ENCODE measurements at places on chromosomes 2 and 18.

- no peak for DNase-seq
These were observed 134.2 kb downstream of the CDCA7 start for GRCh38 chr2:173488861-173489260.

DNA sequence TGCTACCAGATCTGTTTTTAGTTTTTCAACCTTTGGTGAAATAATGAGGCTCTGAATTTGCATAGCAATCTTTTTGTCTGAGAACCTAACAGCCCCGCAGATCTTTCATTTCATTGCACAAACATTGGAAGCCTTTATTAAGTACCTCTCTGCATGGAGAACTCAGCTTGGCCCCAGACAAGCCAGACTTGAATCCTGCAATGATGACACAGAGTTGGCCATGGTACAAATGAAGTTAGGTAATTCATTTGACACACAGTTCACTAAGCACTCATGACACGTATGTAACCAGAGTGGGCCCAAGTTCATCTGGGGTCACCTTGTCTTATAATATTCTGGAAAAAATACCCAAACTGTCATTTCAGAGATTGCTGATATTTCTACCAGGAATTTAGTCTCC is 439.1 kb upstream of the ID2 start:
- no peak for DNase-seq

- DNase-seq, result no peak
These were observed 58.3 kb downstream of the NPAS2 start for GRCh38 chr2:100878000-100878791.

- no peak for DNase-seq
These were observed 6.8 kb downstream of the TMEM87B start for GRCh38 chr2:112061840-112062239.

- DNase-seq, result no peak
These were observed 1616.8 kb upstream of the ACVR2A start for GRCh38 chr2:146228020-146228393.

DNA sequence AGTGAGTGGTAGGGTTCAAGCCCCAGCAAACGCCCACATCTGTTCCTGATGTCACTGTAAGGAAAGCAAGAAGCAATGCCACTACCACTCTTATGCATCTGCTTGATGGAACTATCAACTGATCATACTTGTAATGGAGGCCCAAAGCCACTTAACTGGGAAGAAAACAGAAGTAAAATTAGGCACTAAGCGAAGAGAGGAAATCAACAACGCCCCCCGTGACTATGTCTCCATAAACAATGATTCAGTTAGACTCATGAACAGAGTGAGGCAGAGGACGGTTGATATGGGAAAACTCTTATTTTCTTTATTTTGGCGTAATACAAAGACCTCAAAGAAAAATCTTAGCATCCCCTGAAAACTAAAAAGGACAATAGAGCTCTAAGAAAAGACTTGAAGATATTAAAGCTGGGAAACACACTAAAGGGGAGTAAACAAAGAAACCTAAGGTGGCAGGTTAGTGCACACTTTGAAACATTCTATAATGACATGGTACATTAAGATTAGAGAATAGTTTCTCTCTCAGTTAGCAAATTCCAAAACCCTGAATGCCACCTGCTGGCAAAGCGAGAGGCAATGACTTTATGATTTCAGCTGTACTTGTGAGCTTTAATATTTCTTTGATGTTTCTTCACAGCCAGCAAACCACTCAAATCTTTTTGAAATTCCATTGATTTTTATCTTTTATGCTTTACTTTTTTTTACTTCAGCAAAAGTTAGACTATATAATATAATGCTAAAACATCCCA is 86.5 kb downstream of the LRP2 start:
- DNase-seq, result peak; percentile 30

DNA sequence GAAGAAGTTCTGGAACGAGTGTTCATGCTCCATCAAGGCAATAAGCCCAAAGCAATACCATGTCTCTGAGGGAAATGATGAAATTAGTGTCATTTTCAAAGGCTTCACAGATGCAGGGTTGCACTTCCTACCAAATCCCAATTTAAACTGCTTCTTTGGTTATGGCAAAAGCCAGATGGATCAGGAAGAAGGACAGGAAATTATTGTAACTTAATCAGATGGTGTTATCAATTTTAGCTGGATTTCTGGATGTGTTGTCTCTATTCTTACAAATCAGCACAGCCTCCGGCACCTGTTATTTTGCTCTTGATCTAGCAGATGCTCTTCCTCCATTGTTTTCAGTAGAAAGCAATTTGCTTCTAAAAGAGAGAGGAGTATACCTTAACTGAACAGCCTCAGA is 693.4 kb downstream of the SOCS6 start:
- no peak for DNase-seq

DNA sequence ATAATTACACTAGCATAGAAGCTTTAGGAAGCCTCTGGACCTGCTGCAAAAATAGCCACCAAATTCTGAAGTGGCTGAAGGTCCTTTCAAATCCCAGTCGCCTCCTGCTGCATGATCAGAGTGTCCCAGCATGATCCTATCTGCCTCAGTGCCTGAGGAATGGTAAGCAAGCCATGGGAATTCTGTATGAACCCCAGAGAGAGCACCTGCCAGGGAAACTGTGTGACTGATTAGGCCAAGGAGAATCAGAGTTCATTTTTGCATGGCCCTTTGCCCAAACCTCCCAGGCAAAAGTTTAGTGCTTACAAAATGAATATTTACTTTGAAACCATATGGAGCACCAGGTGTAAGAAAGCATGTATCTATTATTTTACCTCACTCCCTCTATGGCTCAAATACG is 221.4 kb downstream of the ARL4C start:
- no peak for DNase-seq

DNA sequence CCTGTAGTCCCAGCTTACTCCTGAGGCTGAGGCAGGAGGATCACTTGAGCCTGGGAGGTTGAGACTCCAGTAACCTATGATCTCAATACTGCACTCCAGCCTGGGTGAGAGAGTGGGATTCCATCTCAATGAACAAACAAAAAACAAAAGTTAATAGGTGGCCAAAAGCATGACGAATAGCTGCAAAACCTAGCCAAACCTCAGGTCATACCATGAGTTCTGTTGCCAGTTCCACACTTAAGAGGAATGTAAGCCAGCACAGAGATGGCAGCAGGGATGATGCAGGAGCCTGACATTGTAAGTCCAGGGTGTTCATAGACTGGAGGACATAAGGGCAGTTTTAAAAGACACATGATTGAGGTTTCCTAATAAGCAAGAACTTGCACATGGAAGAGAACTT is 55.3 kb upstream of the RMDN2 start:
- DNase-seq, result no peak

GRCh38 chr2:196617430-196617829 is 22.1 kb upstream of the CCDC150 start:
- no peak for DNase-seq

DNA sequence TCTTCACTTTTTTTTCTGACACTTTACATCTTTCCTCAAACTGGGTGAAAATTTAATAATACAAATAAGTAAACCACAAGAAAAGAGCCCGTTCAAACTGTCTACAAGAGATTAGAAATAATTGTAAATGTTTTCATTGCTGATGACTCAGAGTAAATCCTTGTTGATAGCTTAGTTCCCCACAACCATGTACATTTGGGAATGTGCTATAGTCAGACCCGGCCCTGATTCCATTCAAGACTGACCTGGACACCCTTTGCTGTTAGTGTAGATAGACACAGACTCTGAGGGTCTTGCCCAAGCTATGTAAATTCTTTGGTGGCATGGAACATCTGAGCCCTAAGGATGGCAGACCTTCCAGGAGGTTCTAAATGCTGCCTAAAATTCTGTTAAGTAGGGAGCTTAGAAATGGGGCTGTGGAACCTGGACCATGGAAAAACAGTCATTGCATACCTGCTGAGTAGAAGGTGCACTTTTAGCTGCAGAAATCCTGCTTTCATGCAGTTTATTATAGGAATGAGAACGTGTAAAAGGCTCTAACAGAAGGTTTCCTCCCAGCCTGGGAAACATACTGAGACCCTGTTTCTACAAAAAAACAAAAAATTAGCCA is 3.7 kb downstream of the MALT1 start:
- DNase-seq, result no peak

- peak; percentile 52 for DNase-seq
These were observed 98.8 kb downstream of the MRO start for GRCh38 chr18:50721006-50721405.

- no peak for DNase-seq
These were observed 143.1 kb downstream of the SETBP1 start for GRCh38 chr18:44823782-44824181.

GRCh38 chr2:171160956-171161740 is 455 bp upstream of the TLK1 start:
- peak; percentile 81 for DNase-seq

DNA sequence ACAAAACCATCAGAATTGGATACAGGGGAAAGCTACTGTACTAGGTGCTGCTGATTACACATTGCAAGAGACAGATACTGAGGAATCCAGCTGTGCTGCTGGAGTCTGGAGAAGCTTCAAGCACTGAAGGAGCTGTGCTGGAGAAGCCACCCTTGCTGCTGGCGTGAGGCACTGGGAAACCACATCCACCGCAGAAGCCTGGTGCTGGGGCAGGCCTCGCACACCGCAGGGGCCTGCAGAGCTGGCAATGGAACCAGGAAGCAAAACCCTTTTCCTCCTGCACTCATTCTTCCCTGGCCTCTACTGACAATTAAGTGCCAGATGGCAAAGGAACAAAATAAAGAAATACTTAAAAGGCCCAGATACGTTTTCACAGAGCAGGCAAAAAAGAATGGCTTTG is 94.4 kb upstream of the MSH6 start:
- no peak for DNase-seq

DNA sequence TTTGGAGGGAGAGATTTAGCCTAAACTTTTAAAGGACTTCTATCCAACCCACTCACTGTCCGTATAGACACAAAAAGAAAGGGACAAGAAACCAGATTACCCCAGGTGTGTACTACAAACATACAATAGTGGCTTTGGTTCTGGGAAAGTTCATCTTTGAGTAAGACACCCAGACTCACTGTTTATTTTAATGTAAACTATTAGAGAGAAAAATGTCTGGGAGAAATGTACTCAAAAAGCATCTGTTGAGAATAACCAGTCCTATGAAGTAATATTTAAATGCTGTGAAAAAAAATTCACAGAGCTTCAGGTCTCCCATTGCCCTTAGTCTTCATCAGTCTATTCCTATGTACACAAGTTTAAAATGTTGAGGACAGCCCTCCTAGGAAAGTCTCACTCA is 107.5 kb downstream of the SLC8A1 start:
- DNase-seq, result no peak

- DNase-seq, result no peak
These were observed 6.6 kb upstream of the CYP27C1 start for GRCh38 chr2:127226520-127227263.

DNA sequence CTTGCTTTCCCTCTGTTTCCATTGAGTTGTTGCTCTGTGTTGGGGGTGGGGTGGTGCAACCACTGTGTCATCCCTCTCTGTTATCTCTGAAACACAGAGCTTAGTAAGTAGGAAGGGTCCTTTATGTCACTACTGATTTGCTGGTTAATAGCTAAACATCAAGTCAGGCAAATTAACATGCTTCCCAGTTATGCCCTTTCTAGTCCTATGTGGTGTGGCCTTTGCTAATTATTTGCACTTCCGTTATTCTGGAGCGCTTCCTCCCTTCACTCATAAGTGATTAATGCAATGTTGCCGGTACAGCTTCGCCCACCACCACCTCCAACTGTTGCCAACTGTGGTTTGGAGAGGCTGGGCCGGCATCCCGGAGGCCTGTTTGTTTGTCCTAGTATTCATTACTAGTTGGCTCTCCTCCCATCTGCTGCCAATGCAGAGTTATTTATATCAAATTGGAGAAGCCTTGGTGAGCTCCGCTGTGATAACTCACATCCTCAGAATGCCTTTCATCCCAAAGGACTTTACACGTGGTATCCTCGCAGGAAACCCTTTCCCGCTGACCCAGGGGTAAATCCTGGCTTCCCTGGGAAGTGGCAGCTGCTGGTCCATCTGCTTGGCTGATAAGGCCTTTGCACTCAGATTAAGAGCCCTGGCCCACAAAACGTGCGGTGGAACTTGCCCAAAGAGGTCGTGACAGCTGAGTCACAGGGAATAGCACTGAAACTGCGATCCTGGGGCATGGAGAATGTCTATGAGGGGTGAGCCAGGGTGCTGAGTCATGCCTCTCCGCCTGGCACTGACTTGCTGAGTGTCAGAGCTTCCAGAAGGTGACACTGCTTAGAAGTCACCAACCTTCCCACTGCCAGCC is 72.0 kb upstream of the ZCCHC2 start:
- peak; percentile 35 for DNase-seq

- no peak for DNase-seq
These were observed 43.0 kb downstream of the FIGN start for GRCh38 chr2:163692611-163693482.

GRCh38 chr18:26088487-26088886 is 1.9 kb downstream of the SS18 start:
- peak; percentile 39 for DNase-seq

DNA sequence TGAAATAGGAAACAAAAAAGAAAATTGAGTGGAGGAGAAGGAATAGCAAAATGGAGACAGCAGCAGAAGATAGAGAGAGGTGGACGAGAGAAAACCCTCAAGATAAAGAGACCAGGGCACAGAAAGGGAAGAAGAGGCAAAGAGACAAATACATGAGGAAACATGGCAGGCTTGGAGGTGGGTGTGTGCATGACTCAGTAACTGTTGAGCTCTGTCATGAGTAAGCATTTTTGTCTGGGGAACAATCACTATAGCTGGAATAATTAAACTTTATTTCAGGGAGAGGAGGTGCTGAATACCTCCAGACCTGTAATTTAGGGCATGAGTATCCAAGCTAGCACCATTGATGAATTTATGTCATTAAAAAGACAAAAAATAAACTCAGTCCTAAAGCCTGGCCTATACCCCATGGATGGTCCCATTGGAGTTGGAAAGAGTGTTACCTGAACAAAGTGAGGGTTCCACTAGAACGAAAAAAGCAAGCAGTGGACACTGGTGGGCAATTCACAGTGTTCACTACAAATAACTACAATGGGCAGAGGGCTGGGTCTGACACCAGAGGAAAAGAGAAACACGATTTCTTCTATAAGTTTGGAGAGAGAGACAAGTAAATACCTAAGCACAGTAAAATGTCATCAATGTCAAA is 145.5 kb downstream of the ADCYAP1 start:
- DNase-seq, result no peak

- DNase-seq, result no peak
These were observed 13.5 kb downstream of the ALPK2 start for GRCh38 chr18:58615140-58616132.

- no peak for DNase-seq
These were observed 178.1 kb upstream of the CYP26B1 start for GRCh38 chr2:72325592-72326422.

DNA sequence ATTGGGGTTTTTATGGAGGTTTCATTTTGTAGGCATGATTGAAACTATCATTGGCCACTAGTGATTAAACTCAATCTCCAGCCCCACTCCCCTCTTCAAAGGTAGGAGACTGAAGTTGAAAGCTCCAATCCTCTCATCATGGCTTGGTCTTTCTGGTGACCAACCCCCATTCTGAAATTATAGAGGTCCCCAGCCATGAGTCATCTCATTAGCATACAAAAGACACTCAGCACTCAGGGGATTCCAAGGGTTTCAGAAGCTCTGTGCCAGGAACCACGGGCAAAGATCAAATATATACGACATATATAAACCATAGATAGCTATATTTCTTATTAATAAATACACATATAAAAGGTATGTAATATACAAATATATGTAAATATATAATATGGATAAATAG is 256.0 kb upstream of the POU3F3 start:
- DNase-seq, result no peak

GRCh38 chr18:6885992-6886796 is 156.7 kb downstream of the ARHGAP28 start:
- DNase-seq, result peak; percentile 74

- no peak for DNase-seq
These were observed 756 bp upstream of the NAGK start for GRCh38 chr2:71067567-71068217.

- DNase-seq, result no peak
These were observed 78.4 kb downstream of the NCKAP5 start for GRCh38 chr2:133489641-133490410.

All from pons (tissue), 1 donor.